ENCODE measurements at places on chromosomes 3 and 15. TPM values are rescaled to one million over a fixed set of nuclear protein-coding genes. Genes with fewer than 3 reads are reported as not detected.

Gene ERICH6
- not detected for total RNA-seq

Gene ALPK3
- 38.0 TPM for total RNA-seq

Gene KBTBD12
- 3.5 TPM for total RNA-seq

Gene FBXO40
- total RNA-seq, result not detected

Gene NTRK3
- total RNA-seq, result 52.7 TPM

Gene CIDEC
- 29.9 TPM for total RNA-seq

Gene SCN11A
- not detected for total RNA-seq

Gene FAM219B
- total RNA-seq, result 17.5 TPM

Gene PLSCR4
- total RNA-seq, result 87.2 TPM

Gene RAD18
- 0.75 TPM for total RNA-seq

Gene MKRN3
- total RNA-seq, result 3.4 TPM

- H3K27ac ChIP-seq, result no peak overlapping the region
- no peaks in the 10 kb centered on the region for H3K27me3 ChIP-seq
- H3K36me3 ChIP-seq, result no peaks in the 10 kb centered on the region
- no peak for DNase-seq
- H3K4me3 ChIP-seq, result no peak overlapping the region
Observed at GRCh38 chr3:182165234-182165633, 453.5 kb downstream of the SOX2 start.

GRCh38 chr3:55641964-55642363 is 154.9 kb upstream of the WNT5A start:
- H3K27ac ChIP-seq, result no peak overlapping the region
- DNase-seq, result no peak
- no peaks in the 10 kb centered on the region for H3K27me3 ChIP-seq

DNA sequence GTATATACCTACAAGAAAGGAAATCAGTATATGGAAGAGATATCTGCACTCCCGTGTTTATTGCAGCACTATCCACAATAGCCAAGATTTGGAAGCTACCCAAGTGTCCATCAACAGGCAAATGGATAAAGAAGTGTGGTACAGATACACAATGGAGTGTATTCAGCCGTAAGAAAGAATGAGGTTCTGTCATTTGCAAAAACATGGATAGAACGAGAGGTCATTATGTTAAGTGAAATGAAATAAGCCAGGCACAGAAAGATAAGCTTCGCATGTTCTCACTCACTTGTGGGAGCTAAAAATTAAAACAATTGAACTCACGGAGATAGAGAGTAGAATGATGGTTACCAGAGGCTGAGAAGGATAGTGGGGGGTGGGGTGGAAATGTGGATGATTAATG is 53.1 kb downstream of the FAM81A start:
- no peak for DNase-seq
- no peaks in the 10 kb centered on the region for H3K4me1 ChIP-seq
- no peaks in the 10 kb centered on the region for H3K36me3 ChIP-seq
- no peaks in the 10 kb centered on the region for H3K27me3 ChIP-seq
- H3K4me3 ChIP-seq, result no peak overlapping the region

DNA sequence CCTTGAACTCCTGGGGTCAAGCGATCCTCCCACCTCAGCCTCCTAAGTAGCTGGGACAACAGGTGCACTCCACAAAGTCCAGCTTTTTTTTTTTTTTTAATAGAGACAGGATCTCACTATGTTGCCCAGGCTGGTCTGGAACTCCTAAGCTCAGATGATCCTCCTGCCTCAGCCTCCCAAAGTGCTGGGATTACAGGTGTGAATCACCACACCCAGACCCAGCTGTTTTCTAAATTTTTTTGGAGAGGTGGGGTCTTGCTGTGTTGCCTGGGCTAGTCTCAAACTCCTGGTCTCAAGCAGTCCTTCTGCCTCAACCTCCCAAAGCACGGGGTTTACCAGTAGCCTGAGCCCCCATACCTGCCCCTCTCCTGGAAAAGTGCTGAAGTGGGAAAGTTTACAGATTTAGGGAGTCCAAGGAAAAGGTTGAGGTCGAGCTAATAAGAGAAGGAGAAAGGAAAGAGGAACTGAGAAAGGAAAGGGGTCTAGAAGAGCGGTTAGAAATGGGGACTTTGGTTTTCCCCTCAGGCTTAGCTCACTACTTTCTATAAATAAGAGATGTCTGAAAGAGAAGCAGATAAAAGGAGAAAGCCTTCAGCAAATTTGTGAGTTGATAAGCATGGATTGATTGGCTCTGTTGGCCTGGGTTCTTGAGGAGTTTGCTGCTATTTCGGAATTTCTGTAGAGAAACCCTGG is 23.6 kb downstream of the UBE2E1 start:
- no peak overlapping the region for H3K27ac ChIP-seq
- H3K36me3 ChIP-seq, result no peaks in the 10 kb centered on the region
- no peak for DNase-seq
- H3K27me3 ChIP-seq, result no peaks in the 10 kb centered on the region
- no peak overlapping the region for H3K4me3 ChIP-seq

DNA sequence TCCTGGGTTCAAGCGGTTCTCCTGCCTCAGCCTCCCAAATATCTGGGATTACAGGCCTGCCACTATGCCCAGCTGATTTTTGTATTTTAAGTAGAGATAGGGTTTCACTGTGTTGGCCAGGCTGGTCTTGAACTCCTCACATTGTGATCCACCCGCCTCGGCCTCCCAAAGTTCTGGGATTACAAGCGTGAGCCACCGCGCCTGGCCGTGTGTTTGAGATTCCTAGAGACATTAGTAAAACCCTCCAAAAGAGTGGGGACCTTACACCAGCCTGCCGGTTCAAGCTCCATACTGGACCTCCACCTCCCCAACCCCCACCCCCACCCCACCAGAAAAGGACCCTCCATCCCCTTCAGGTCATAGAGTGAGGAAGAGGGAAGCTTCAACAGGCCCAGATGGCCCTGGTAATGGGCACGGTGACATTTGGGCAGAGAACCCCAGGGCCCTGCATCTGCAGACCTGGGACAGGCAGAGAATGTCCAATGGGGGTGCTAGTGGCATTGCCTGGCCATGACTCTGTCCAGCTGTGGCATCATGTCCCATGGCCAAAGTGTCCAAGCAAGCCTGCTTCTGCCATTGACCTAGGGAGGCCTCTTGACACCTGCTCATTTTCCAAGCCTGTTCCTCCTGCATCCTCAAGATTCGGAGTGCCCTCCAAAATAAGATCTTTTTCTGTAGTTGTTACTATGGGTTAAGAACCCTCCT is 108.9 kb upstream of the KLF13 start:
- H3K27ac ChIP-seq, result no peak overlapping the region
- no peak overlapping the region for H3K4me3 ChIP-seq
- no peak for DNase-seq

DNA sequence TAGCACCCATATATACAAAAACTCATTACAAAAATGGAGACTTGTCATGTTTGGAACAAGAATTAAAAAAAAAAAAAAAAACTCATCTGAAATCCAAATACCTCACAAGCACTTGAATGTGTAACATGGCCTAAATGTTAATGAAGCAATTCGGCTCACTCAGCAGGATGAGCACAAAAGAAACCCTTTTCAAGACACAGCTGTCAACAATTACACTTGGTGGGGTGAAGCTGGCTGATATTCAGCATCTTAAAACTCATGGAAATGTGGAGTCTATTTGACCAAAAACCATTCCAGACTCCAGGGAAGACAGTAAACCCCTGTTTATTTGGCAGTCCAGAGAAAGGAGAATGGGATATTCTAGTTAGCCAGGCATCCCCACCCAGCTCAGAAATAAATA is 205.4 kb upstream of the TSC22D2 start:
- no peaks in the 10 kb centered on the region for H3K27me3 ChIP-seq
- no peak overlapping the region for H3K4me3 ChIP-seq
- no peaks in the 10 kb centered on the region for H3K36me3 ChIP-seq

DNA sequence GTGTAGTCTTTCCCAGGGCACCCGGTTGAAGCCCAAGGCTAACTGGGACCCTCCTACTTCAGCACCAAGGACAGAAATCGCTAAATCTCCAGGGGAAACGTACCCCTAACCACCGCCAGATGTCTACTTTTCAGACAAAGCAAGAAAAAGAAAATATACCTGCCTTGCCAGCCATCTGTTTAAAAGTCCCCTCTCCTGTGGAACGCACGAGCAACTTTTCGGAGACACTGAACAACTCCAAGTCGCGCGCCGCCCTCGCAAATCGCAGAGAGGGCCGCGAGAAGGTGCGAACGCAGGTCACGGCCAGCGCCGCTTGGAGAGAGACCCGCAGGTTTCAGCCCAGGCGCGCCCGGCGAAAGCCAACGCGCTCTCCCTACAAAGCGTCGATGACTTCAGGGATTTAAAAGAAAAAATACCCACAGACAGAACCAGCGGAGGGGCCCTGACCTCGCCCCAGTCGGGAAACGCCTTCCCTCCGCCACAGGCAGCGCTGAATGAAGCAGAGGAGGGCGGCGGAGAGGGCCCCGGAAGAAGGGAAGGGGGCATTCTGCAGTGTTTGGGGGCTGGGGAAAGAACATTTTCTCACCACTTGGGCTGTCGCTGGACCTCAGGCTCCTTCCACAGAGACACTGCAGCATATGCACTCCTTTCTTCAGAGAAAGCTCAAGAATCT is 213.1 kb downstream of the FGF12 start:
- H3K4me1 ChIP-seq, result peaks cover 6% of the 10 kb centered on the region
- H3K27ac ChIP-seq, result no peak overlapping the region
- DNase-seq, result no peak
- no peaks in the 10 kb centered on the region for H3K36me3 ChIP-seq
- peak overlapping the region; percentile 55 for H3K4me3 ChIP-seq
- H3K27me3 ChIP-seq, result no peaks in the 10 kb centered on the region

GRCh38 chr3:194957743-194958240 is 272.1 kb downstream of the FAM43A start:
- no peaks in the 10 kb centered on the region for H3K4me1 ChIP-seq
- no peak overlapping the region for H3K27ac ChIP-seq
- H3K36me3 ChIP-seq, result no peaks in the 10 kb centered on the region
- no peaks in the 10 kb centered on the region for H3K27me3 ChIP-seq
- no peak overlapping the region for H3K4me3 ChIP-seq
- no peak for DNase-seq

DNA sequence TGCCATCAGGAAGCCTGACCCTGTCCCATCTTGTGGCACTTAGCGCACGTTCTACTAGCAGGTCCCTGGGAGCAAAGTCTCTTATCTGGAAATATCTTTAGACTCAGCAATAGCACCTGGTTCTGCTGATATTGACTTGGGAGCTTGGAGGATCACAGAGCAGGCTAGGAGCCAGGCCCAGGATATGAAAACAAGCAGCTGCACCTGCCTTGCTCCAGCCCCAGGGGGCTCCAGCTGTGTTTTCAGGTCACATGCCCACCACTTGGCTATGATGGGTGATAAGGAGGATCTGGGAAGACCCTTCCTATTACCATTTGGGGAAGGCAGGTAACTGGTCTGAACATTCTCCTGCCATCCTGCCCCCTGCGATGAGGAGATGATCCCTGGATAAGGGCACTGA is 87.8 kb downstream of the C3orf70 start:
- H3K27ac ChIP-seq, result no peak overlapping the region
- DNase-seq, result no peak

- no peaks in the 10 kb centered on the region for H3K36me3 ChIP-seq
- no peak overlapping the region for H3K4me3 ChIP-seq
- H3K4me1 ChIP-seq, result peaks cover 7% of the 10 kb centered on the region
- DNase-seq, result no peak
Observed at GRCh38 chr3:37856381-37856780, 5.3 kb upstream of the CTDSPL start.

DNA sequence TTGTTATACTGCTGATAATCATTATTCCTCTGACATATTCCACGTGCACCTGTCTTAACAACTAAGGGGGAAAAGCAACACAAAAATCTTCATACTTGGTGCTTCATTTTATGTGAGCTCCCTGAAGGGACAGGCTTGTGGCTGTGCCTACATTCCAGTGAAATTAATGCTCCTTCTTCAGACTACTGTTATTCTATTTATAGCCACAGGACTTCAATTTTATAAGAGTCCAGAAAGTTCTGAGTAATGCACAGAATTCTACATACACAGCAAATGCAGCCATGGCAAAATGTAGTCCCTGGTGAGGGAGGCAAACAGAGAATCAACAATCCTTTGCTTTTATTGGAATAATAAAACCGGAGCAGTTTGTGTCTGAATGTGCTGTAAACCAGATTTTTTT is 417.1 kb downstream of the RBMS3 start:
- H3K27me3 ChIP-seq, result no peaks in the 10 kb centered on the region
- DNase-seq, result no peak

DNA sequence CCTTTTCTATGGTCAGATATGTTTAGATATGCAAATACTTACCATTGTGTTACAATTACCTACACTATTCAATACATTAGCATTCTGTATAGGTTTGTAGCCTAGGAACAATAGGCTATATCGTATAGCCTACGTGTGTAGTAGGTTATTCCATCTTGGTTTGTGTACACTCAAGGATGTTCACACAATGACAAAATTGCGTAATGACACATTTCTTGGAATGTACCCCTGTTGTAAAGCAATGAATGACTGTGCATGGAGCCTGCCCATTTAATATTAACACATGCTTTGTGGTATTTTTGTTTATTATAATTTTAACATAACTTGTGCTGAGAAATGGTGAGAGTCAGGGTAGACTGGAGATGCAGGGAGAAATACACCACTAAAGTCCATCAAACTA is 154.9 kb downstream of the LEKR1 start:
- no peaks in the 10 kb centered on the region for H3K36me3 ChIP-seq
- no peak for DNase-seq
- H3K27ac ChIP-seq, result no peak overlapping the region

GRCh38 chr3:169498336-169498735 is 165.2 kb downstream of the MECOM start:
- no peak overlapping the region for H3K4me3 ChIP-seq
- no peaks in the 10 kb centered on the region for H3K36me3 ChIP-seq
- peaks cover 5% of the 10 kb centered on the region for H3K4me1 ChIP-seq

DNA sequence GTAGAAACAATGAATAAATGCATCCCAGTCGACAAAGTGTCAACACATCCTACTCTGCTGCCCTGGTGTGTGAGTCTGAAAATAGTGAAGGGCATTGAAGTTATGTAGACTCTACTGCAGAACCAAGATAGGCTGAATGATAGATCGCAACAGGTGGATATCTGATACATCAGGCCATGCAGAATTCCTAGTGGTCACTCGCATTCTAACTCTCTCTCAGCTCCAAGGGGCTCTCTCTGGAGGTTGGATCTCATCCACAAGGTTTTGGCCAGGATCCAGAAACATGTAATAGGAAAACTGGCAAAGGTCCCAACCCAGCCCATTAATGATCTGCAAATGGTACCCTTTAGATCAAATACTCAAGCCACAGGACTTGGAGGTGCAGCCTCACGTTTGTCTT is 514.1 kb downstream of the MAGI1 start:
- H3K27me3 ChIP-seq, result no peaks in the 10 kb centered on the region
- H3K4me3 ChIP-seq, result no peak overlapping the region
- no peak overlapping the region for H3K27ac ChIP-seq
- DNase-seq, result no peak
- no peaks in the 10 kb centered on the region for H3K36me3 ChIP-seq

- no peak for DNase-seq
- H3K27ac ChIP-seq, result no peak overlapping the region
- no peak overlapping the region for H3K4me3 ChIP-seq
- H3K36me3 ChIP-seq, result no peaks in the 10 kb centered on the region
Observed at GRCh38 chr3:43371494-43371893, 85.2 kb downstream of the SNRK start.

GRCh38 chr3:76470285-76470684 is 569.6 kb upstream of the ROBO2 start:
- no peaks in the 10 kb centered on the region for H3K4me1 ChIP-seq
- H3K4me3 ChIP-seq, result no peak overlapping the region
- no peaks in the 10 kb centered on the region for H3K27me3 ChIP-seq
- DNase-seq, result no peak

GRCh38 chr3:42118762-42119361 is 27.7 kb downstream of the TRAK1 start:
- DNase-seq, result peak; percentile 63
- H3K27me3 ChIP-seq, result no peaks in the 10 kb centered on the region
- peak overlapping the region; percentile 39 for H3K27ac ChIP-seq
- no peaks in the 10 kb centered on the region for H3K4me1 ChIP-seq
